ENCODE measurements at places on chromosomes 13 and 19.
A peak's percentile ranks its signal among the peaks of the same experiment; 100 is the strongest.

DNA sequence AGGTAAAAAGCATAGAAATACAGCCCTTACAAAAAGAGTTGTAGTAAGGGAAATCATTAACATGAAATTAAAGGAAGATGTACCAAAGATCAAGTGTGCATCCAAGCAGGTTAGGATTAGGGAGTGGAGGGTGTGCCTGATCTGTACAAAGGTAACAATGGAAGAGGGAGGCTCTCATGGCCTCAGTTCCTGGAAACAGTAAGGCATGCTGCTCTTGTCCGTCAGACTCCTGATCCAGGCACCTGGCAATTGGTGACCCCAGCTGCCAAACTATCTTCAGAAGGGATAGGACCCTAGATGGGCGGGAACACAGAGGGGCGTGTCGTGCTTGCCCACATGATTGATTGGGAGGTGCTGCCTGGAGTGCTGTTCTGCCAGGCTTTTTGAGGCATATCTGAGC, 4.5 kb downstream of the TEX26 start:
- no peak for DNase-seq

DNA sequence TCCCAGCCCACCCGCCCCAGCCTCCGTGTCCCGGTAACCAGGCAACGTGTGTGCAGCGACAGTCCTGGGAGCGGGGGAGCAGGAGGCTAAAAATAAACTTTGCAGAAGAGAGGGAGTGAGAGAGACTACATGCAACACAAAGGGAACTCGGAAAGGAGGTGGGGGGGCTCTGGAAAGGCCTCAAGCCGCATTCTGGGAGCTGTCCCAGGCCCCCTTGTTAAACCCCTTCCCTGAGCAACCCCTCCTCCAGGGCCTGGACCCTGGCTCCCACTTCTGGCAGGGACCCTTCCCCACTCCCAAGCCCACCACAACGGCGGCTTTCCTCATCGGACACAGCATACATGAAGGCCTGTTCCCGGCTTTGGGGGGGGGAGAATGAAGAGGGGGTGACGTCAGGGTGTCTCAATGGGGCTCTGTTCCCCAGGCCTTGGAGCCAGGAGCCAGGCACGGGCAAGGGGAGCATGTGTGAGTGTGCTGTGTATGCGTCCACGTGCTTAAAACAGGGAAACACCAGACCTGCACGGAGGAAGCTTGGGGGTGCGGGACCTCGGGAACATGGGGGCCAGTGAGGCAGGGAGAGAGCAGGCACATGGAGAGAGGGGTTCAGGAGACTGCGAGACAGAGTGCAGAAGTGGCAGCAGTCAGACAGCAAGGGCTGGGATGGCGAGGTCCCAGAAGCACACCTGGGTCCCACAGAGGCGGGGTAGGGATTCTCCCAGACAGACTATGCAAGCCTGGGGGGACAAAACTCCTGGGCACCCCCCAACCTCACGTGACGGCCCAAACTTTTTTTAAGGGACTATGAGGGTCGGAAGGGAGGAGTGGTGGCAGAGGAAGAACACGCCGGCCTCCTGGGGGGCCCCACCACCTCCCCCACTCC, 2.3 kb downstream of the ERF start:
- DNase-seq: no peak

DNA sequence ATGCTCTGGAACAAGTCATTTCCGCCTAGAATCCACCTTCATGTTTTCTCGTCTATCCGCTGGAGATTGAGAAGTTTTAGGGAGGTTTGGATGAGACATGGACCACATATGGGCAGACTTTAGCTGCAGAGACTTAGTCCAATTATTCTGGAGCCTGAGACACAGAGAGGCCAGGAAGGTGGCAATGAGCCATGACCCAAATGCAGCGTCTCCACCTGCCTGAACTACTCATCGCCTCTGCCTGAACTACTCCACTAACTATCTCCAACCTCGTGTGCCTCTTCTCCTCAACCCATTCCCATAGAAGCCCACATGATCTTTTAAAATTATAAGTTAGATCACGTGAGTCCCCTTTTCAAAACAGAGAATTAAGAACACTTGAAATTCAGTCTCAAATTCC, 5.6 kb downstream of the PLEKHA4 start:
- DNase-seq: no peak

DNA sequence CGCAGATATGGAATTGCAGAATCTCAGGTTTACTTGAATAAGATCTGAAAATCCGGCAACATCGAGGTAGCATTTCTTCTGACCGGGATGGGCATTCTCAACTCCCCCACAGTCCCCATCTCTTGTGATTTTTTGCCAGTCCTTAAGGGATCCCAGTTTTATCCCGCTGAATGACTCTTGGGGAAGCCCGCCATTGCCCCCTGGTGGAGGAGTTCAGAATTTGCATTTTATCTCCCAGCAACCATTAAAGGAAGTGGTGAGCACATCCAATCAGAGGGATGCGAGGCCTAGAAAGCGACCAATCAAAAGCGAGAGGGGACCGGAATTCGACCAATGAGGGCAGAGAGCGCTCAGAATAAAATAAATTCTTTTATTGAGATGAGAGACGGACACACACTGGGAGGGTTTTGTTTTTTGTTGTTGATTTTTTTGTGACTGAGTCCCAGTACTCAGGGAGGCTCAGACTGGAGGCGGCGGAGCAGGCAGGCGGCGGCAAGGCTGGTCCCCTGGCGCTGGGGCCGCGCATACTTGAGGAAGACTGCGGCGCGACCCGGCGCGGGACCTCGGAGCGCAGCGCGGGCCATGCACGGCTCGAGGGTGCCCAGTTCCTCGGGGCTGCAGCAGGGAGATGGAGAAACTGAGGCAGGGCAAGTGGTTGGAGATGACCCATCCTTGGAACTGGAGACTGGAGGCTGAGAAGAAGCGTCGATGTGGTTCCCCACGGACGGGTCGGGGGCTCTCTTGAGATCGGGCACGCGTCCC, 3.9 kb upstream of the TTC9B start:
- peak; percentile 87 for DNase-seq

- peak; percentile 41 for DNase-seq
Measured at GRCh38 chr13:67410645-67411044, 180.5 kb upstream of the PCDH9 start.

DNA sequence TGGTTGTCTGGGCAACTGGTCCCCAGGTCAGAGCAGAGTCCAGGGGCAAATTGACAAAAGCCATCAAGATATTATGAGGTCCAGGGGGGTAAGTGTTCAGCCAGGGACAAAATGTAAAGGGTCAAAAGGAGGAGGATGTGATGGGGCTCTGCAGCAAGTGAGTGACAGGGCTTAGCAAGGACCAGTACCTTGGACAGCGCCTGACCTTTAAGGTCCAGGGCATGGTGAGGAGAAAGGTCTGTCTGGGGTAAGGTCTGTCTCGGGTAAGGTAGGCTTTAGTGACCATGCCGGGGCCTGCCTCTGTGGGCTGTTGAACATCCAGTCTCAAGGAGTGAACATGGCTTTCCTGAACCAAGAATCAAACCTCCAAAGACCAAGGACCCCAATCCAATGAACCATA, 6.3 kb upstream of the ZNF358 start:
- peak; percentile 80 for DNase-seq

GRCh38 chr19:18419195-18419698, at the start of gene SSBP4:
TSS of gene SSBP4 (plus strand) at chr19:18419398. CDS start at chr19:18419649, 251 bp downstream.
- peak; percentile 91 for DNase-seq

GRCh38 chr13:84297251-84297650, 415.0 kb upstream of the SLITRK1 start:
- no peak for DNase-seq

DNA sequence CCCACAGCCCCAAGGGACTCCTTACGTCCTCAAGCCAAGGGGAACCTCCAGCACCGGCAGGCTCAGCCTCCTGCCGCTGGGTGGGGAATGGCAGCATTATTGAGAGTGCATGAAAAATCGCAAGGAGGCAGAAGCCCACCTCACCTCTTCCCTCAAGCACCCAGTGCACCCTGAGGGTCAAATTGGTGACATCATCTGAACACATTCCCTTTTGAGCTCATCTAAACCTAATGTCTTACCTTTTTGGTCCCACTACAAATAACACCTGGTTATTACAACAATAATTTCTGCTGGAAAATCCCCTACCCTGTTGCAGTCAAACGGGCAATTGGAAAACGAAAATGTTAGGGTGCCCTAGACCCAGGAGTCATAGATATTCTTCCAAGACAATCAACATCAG, 12.2 kb upstream of the POP4 start:
- DNase-seq: no peak

DNA sequence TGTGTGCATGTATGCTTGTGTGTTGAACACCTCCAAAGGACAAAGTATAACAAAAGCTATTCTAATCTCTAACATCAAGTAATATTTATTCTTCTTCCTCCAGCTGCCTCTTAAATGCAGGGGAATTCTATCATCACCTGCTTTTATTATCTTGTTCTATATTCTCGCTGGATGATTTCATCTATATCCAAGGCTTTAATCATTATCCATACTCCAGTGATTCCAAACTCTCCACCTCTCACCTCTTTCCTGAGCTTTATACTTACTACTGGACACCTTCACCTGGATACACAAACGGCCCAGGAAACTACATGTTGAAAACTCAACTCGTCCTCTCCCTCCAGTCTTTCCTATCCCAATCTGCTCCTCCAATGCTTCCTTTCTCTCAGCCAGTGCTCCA, 418.6 kb downstream of the KLF5 start:
- DNase-seq: no peak

DNA sequence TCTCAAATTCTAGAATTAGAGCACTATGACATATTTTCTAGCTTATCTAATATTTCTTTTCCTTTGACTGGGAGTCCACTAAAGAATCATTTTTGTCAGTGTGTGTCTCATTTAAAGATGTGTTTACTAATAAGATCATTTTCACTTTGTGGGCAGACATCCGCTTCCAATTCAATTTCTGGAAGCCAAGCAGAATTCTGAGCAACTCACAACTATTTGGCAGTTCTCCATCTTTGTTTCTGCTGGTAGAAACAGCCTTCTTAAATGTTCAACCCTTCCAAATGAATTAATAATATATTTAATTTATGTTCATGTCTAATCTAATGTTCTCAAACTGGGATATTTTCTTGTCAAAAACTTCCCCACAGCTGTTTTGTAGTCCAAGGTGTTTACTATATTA, 411.8 kb downstream of the KCTD12 start:
- DNase-seq: no peak

- DNase-seq: no peak
Measured at GRCh38 chr13:112719556-112719955, 29.7 kb downstream of the ATP11A start.

- peak; percentile 80 for DNase-seq
Measured at GRCh38 chr13:73259061-73260017, 200.5 kb downstream of the KLF5 start.

DNA sequence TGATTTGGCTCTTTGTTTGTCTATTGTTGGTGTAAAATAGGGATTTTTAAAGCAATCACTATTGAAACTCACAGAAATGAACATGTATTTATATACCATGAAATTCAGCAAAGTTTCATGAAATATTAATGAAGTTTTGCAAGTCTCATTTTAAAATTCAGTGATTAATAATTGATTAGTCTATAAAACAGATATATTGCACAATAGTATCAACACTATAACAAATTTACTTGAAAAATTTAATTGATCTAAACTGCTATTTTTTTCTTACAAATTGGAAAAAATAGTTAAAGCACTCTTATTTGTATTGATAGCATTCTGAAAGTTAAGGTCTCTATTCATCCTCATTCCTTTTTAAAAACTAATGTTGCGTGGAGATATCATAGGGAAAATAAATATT, 121.0 kb upstream of the PCDH9 start:
- DNase-seq: no peak

DNA sequence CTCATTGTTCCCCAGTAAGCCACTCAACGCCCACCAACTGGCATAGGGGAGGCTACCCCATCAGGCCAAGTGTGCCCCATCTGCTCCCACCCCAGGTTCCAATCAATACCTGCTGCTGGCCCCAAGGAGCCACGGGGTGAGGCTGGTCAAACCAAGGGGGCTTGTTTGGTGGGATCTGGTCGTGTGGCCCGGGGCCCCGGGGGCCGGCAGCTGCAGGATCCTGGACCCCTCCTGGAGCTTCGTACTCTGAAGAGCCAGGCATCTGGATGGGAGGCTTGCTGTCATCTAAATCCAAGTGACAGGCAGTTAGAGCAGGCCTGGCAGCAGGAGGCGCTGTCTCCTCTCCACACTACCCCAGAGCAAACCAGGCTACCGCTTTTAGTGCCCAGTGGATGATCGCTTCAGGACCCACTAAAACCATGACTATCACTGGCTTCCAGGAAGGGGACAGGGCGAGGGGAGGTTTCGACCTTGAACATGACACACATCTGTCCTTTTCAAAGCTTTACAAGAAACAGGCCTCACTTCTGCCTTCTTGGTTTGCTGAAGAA, 14.2 kb downstream of the CHERP start:
- peak; percentile 36 for DNase-seq

DNA sequence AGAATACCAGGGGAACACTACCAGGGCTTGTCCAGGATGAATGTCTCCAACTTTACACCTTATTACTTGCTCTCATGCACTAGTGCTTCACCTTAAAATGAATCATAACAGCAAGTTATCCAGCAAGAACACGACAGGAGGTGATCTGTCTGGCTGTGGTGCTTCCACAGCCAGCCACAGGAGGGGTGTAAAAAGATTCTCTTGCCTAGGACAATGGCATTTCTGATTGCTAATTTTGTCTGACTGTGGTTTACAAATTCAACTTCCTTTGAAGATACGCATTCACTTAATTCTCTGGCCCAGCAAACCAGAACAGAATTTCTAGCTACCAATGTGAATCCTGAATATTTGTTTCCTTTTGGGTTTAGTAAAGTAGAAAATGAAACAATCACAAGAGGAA, 23.1 kb upstream of the COG3 start:
- no peak for DNase-seq

DNA sequence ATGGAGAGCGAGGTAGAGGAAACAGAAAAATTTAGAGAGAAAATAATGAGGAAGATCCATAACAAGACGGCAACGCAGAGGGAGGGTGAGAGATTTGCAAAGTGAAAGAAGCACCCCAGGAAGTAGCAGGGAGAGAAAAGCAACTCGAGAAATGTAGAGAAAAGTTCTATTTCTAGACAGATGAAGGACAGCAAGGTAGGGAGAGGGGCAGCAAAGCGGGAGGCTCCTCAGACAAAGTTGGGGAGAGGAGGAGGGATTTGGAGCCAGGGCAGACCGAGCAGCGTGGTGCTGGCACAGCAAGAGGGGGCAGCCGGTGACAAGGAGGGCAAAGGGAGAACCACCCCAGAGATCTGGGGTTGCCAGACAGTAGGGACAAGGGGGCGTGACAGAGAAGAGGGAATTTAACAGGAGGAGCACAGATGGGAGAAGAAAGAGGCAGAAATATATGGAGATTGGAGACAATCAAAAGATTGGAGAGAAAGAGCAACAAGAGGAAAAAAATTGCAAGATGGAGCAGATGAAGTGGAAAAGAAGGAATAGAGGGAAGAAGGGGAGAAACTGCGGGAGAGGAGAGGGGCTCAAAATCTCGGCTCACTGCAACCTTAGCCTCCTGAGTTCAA, 989 bp downstream of the ZNF766 start:
- DNase-seq: peak; percentile 29

GRCh38 chr13:48476215-48476614, 56.7 kb downstream of the RCBTB2 start:
- no peak for DNase-seq

DNA sequence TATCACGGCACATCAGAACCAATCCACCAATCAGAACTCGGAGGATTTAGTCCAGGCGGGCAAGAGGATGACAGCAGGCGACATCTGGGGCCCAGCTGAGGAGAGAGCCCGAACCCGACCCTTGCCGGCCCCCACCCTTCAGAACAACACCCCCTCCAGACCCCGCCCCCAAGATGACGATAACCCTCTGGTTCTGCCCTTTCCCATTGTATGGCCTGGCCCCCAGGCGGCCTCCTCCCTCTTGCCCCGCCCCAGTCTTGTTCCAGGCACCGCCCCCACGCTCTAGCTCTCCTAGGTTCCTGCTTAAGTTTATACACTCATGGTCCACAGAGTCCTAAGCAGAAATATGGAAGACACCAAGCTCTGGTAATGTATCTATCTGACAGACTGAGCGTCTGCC, 2.8 kb upstream of the ZNF83 start:
- peak; percentile 31 for DNase-seq

- no peak for DNase-seq
Measured at GRCh38 chr19:40245506-40246128, 19.1 kb upstream of the CCNP start.

Measured in neural progenitor cell (in vitro differentiated cells).